NCI-H146 (cell line): ENCODE measurements at places on chromosomes 11 and 22.
A peak's percentile ranks its signal among the peaks of the same experiment; 100 is the strongest.

GRCh38 chr11:46513934-46514342, 79.9 kb downstream of the AMBRA1 start:
- peak; percentile 41 for DNase-seq

GRCh38 chr22:44919691-44920090, 90.1 kb downstream of the PHF21B start:
- DNase-seq: no peak

DNA sequence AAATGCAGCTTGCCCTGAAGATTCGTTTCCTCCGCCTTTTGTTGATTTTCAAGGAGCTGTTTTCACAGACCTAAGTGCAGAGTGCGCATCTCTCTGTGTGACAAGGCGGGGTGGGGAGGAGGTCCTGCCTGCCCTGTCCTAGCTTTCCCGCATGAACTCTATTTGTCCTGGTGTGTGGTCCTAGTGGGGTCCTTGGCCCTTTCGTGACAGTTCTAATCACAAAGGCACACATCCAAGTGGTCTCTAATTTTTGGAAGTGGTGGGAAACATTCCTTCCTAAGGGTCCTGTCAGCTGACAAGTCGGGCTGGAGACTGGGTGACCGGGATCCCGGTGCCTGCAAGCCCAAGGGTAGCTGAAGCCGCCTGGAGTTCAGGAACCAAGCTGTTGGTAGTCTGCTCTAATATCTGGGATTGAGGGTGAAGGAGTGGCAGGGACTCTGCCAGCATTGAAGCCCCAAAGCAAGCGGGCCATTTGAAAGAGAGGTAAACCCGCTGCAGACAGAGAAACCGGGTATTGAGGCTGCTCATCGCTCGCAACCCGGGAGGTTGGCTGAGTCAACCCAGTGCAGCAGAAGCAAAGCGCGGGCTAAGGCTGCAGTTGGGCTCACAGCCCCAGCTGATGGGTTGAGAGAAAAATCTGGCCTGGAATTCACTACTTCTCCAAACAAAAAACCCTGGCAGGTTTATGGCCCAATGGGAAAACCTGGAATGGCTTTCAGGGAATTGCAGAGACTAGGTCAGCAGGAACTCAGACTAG, 28.1 kb upstream of the FBXO3 start:
- peak; percentile 29 for DNase-seq

DNA sequence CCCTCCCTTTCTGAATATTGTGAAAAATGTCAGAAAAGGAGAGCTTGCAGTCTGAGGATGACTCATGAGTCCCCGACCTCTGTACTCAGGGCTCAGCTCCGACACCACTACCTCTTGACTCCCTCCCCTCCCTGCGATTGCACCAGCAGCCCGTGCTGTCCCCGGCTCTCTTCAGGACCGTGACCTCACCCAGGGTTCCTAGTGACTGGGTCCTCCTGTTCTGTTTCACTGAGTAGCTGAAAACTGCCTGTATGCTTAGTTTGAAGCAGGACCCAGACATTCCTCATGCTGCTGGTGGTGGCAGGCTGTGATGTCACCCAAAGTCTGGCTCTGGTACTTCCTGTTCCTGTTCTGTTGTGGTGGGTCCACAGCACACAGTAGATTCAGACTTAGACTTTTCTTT, 11.7 kb downstream of the PHRF1 start:
- DNase-seq: no peak

DNA sequence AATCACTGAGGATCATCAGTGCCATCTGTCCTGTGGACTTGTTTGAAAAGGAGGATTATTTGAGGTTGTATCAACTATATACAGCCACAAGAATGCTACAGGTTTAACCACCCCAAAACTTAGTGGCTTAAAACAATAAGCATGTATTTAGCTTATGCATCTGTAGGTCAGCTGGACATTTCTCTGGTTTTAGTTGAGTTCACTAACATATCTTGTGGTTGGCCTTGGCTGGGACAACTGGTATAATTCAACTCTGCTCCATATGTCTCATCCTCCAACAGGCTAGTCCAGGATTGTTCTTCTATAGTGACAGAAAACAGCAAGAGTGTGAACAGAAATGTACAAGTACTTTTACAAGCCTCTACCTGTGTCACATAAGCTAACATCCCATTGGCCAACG, 49.9 kb upstream of the SOX6 start:
- DNase-seq: no peak

GRCh38 chr22:24410110-24410856, 17.1 kb upstream of the ADORA2A start:
- DNase-seq: no peak

- peak; percentile 41 for DNase-seq
These were observed 2.4 kb upstream of the MYBPC3 start for GRCh38 chr11:47354913-47355282.
